GM20000 (cell line): ENCODE measurements at places on chromosomes 3 and 15.

GRCh38 chr3:39809181-39809994 is at the start of gene MYRIP:
MYRIP (plus strand) TSS chr3:39809609; CDS start chr3:39900817, 91,208 bp downstream.
- DNase-seq, result peak; percentile 83

- no peak for DNase-seq
Measured at GRCh38 chr3:61928776-61929314, 367.5 kb downstream of the PTPRG start.

- DNase-seq, result no peak
Measured at GRCh38 chr15:92733934-92734521, 78.5 kb upstream of the FAM174B start.

- DNase-seq, result no peak
Measured at GRCh38 chr15:42118650-42119445, 24.5 kb upstream of the PLA2G4D start.

DNA sequence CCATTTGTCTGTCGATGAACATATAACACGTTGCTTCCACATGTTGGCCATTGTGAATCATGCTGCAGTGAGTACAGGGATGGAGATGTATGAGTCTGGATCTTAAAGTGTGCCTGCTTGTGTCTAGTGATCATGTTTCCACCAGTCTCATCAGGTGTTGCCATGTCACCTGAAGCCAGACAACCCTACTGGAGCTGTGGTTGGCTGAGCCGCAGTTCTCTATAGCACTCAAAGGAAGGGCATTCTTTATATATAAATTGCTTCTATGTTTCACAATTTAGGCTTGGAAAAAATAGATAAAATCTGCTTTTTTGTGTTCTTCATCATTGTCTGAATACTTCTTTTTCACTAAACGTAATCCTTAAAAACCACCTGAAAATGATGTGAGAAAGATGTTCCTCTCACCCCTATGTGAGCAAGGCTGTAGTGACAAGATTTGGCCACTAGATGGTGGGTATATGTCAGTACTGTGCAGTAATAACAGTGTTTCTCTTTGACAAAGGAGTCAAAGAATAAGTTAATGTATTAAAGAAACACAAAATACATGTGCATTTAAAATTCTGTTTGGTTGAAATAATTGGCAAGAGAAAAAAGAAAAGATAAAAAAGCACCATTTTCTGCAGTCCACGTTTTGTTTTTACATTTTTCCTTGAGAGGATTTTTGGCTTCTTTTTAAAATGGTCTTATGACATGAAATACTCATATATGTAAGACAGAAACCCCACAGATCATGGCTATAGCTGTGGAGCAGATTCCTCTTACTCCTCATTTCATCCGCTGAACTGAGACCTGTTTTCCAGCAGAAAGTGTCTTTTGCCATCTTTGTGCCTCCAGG is 394.5 kb upstream of the DPPA4 start:
- peak; percentile 15 for DNase-seq

GRCh38 chr3:83765956-83766355 is 1192.8 kb upstream of the CADM2 start:
- DNase-seq, result no peak
